NCI-H226 (cell line): ENCODE measurements at places on chromosomes 4 and X.

GRCh38 chr4:186812592-186812991, 88.9 kb upstream of the FAT1 start:
- DNase-seq, result no peak

GRCh38 chrX:104137496-104137895, 19.3 kb downstream of the SLC25A53 start:
- DNase-seq, result no peak

- no peak for DNase-seq
Observed at GRCh38 chr4:36549992-36550391, 268.6 kb downstream of the DTHD1 start.

DNA sequence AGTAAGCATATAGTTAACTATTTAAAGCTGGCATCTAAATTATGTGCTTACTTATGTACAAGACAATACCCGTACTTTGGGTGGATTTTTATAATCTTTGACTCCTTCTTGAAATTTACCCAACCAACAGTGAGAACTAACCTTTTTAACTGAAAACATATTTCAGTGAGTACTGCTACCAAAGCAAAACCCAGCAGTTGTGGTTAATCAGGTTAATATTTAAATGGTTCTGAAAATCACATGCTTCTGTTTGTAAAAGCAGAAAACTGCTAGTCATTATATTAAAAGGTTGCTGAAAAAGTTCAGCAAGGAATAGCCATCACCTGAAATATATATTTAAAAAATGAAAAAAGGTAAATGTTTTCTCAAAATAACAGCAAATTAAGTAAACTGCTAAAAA, 20.0 kb downstream of the UBE2D3 start:
- DNase-seq, result no peak

DNA sequence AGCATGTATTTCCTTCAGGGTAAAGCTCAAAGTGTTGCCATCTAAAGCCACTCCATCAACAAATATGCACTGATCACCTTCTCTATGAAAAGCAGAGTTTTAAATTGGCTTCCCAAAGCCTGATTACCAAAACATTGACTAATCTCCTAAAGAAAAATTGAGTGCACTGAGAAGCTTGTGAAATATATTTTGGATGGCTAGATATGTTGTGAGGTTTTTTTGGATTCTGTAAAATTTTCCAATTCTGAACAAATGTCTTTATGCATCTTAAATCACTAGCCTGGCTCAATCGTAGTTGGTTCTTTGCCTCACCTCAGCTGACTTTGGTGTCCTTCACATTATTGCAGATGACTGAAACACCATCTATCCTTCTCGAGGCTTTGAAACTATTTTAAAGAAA, 14.9 kb upstream of the EXOSC9 start:
- DNase-seq, result no peak

GRCh38 chr4:7815981-7816380, 123.7 kb downstream of the AFAP1 start:
- DNase-seq, result no peak

- DNase-seq, result no peak
Observed at GRCh38 chr4:59597536-59598329, 1602.4 kb upstream of the ADGRL3 start.

- no peak for DNase-seq
Observed at GRCh38 chr4:118997601-118998000, 108.9 kb downstream of the SYNPO2 start.

DNA sequence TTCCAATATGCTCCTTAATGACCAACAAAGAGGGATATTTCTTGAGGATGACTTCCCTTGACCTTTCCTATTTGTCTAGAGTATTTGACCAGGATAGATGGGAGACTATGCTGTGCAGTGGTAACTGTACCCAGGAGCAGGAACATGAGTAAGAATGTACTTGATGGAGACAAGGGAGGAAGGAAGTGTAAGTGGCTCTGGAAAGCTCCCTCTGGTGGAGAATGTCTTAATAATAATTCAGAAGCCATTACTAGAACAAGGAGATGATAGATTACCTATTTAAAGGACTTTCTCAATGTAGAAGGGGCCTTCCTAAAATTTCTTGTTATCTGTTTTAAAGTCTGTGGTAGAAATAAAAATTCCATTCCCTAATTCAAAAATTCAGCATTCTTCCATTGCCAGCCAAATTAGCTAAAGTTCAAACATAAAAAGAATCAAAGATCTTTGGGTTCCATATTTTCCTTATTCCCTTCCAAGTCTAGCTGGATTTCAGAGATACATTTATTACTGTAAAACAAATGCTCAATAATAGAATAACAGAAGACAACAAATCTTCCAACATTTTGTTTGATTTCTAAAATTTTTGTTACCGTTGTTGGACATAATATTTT, 83.8 kb downstream of the GRID2 start:
- DNase-seq, result peak; percentile 8

DNA sequence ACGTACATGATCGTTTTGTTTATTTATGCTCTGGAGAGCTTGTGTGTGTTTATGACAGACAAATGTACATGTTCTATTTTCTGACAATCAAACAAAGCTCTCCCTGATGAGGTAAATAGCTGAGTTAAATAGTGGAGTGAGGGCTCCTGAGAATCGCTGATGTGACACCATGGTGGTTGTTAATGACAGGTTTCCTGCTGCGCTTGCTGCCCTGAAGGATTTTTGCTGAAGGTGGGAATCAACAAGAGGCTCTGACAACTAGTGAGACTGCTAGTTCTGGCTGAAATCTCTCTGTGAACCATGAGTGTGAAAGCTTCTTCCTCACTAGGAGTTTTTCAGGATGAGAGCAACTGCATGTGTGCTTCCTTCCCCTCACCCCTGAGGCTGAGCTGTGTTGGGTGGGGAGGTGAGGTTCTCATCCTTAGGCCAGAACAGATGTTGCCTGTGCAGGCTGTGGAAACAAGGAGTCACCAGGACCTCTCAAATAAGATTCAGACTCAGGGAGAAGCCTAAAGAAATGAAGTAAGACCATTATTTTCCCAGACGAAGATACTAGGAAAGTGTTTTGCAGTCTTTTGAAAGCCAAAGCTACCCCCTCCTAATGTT, 173.4 kb upstream of the JADE1 start:
- DNase-seq, result no peak

DNA sequence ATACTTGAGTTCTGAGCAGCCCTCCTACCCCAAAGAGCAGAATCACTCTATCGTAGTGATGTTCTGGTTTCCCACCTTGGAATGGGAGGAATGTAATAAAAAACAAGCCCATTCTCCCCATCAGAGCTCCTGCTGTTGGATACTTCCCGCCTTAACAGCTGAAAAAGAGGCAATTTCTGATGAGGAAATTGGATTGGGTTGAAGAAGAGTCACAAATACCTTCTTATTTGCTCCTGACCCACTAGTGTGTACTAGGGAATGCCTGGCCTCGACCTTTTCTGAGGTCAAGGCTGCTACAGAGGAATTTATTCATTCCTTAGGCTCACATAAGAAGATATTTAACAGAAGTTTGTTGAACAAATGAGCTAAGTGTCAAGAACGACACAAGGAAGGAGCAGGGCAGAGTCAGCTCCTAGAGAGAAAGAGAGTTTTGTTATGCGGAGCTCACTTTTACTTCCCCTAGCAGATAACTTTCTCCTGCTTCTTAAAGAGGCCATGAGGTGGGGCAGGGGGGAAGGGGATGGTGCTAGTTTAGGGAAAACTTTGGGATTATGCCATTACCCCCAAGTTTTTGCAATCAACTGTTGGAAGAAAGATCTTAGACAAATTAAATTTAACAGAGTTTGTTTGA, 273.8 kb upstream of the CLNK start:
- DNase-seq, result no peak

DNA sequence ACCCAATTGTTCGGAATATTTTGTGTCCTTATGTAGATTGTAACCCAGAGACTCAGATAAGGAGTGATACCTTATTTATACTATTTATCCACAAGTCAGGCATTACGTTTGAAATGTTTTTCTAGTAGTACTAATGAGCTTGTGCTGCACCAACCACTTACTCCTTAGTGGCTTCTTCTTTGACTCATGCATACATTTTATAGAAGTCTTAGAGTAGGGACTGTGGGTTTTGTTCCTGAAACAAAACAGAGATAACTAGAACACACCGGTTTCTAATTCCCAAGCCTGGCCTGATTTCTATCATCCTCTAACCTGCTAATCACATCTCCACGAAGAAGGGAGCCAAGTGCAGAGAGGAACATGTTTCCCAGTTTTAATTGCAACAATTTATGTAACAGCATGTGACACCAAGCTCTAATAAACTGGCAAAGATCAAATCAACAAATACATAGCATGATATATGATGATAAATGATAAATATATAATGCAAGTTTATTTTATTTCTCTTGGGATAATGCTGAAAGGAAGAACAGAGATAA, 32.3 kb downstream of the MGARP start:
- DNase-seq, result no peak

DNA sequence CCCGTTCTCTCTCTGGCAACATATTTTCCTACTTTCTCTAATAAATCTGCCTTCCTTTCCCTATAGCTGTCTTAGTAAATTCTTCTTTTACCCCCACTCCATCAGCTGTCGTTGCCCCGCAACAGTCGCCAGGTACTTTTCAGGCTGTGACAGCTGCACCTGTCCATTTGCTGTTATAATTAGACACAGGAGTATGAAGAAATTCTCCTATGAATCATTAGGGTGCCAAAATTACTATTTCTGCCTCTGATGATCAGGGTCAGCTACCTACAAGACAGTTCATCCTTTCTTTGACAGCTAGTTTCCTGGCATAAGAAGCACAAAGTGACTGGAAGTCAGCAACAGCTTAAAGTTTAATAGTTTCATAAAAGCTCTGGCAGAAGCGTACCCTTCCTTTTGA, 19.5 kb upstream of the GALNTL6 start:
- no peak for DNase-seq

DNA sequence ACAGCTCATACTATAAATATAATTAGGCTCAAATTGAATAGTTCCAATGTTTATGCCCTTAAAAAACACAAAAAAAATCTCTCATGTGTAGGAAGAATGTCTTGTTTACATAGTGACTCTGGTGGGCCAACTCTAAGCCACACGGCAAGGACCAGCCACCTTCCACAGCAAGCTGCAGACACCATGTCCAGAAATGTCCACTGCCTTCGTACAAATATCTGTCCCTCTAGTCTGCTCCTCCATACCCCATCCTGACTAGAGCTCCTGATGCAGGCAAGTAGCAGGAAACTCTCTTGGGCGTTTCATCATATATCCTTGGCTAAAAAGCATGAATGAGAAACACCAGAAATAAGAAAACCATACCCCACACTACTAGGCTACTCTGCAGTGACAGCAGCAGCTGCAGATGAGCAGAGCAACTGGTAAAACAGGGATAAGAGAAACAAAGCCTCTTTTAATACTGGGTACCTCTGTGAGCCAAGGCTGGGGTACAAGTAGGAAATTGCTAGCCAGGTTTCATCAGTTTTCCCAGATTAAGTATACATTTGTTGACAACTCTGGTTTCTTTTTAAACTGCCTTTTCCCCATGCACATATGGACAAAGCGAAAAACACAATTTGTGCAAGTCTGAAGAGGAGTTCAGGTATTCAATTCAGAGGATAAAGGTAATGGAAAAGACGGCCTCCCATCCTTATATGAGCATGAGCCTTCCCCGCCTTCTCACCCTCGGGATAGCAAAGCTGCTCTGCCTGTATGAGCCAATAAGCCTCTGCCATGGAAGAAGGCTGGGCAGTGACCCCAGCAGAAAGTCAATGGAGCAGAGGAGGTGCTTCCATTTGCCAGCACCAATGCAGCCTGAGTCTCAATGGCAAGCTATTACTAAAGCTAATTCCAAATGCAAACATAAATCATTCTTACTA, 245.4 kb downstream of the DCLK2 start:
- DNase-seq, result no peak

DNA sequence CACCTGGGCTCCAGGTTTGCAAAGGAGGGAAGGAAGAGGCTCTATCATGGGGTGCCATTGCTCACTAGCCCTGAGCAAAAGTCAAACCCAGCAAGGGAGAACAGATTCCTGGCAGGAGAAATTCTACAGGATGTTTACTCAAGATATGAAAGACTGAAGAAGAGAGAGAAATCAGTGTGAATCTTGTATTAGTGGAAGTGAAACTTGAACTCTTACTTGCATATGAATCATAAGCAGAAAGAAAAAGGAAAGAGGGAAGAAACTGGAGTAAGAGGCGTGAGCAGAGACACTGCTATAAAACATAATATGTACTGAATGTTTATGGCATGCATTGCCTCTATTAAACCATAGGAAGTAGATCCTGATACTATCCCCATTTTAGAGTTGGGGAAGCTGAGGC, 60.9 kb downstream of the C4orf46 start:
- peak; percentile 50 for DNase-seq

DNA sequence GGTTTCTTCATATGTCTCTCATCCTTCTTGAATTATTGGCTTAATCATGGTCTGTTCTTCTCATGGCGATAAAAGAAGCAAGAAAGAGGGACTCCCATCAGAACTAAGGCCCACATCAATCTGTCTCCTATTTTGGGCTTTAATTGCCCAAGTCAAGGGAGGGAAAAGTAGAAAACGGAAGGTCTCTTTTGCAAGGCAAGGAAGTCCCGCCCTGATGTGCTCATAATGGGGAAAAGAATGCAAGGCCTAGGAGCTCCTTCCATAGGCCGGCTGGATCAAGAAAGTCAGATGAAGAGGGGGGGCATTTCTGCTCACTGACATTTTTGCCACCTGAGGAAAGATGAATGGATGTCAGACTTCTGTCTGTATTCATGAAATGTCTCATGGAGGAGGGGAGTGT, 127.7 kb upstream of the RPS6KA3 start:
- no peak for DNase-seq

DNA sequence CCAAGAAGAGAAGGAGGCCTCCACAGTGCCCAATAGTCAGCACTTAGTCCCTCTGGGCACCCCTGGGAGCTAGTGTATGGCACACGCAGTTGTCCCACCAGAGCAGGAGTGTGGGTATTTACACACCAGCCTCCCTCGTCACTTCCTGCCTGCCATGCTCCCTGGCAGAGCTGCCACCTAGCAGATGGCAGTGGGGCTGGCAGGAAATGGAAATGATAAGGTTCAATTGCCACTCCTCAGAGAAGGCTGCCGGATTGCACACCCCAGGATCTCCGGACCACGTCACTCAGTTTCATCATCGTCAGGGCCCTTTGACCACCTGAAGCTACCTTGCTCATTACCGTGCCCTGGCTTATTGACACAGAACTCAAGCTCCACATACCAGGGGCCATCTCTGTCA, 173.3 kb upstream of the PSAPL1 start:
- no peak for DNase-seq

- no peak for DNase-seq
Observed at GRCh38 chrX:136380010-136380769, 79.4 kb downstream of the ADGRG4 start.

- DNase-seq, result no peak
Observed at GRCh38 chr4:109645874-109646710, 57.2 kb downstream of the CASP6 start.

DNA sequence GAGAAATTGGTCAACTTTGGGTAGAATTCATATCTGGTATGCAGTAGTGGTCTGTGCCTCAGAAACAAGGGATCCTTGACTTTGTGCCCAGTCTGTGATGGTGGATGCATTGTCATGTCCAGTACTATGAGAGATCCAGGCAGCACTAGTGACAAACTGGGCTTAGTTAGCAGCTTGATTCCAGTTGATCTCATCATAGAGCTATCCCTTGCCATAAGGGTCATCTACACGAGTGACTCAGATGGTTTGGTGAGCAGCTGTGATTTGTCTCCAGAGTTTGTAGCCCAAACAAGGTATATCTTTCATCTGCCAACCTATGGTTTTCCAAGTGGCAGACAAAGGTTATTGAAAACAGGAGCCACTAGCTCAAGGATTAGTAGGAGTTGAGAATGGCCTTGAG, 298.8 kb downstream of the GBA3 start:
- DNase-seq, result no peak
